Astrocyte (in vitro differentiated cells and primary cell): ENCODE measurements at places on chromosomes 12 and 14. TPM values are rescaled to one million over a fixed set of nuclear protein-coding genes. Genes with fewer than 3 reads are reported as not detected.

DHRS7 gene
- 57.3 and 62.5 TPM in 2 replicates for total RNA-seq

JAG2 gene
- total RNA-seq, result 5.8 and 6.6 TPM in 2 replicates

DNA sequence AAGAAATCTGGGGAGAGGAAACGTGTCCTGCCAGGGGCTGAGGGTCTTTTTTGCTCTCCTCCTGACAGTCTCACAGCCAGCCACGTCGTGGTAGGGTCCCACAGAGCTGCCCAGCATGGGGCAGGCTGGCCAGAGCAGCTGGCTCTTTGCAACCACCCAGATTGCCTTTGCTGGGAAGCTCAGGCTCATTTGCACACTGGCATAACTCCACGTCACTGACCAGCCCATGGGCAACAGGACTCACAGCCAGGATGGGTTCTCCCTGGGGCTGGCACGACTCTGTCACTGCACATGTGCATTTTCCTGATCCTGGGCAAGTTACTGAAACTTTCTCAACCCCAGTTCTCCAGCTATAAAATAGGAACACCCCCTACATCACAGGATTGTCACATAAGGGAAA, 242.2 kb downstream of the DPF3 start:
- no peak for DNase-seq

- peak; percentile 33 for DNase-seq
Measured at GRCh38 chr12:56628671-56629458, 1.3 kb downstream of the BAZ2A start.

DNA sequence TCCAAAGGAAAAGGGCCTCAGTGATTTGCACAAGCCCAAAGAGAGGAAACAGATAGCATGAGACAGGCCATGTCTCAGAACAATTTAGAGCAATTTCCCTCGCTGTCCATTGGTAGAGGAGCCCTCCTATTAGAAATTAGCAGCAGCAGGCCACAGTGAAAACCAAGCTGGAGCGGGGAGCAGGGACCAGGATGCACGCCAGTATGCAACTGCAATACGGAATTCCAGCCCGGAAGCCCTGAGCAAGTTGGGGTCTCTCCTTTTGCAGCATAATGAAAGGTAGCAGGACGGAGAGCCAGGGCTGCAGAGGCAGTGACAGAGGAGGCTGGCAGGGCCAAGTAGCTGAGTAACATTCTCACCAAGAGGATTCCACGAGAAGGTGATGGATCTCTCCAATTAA, 84.9 kb upstream of the CLMN start:
- DNase-seq, result no peak

DNA sequence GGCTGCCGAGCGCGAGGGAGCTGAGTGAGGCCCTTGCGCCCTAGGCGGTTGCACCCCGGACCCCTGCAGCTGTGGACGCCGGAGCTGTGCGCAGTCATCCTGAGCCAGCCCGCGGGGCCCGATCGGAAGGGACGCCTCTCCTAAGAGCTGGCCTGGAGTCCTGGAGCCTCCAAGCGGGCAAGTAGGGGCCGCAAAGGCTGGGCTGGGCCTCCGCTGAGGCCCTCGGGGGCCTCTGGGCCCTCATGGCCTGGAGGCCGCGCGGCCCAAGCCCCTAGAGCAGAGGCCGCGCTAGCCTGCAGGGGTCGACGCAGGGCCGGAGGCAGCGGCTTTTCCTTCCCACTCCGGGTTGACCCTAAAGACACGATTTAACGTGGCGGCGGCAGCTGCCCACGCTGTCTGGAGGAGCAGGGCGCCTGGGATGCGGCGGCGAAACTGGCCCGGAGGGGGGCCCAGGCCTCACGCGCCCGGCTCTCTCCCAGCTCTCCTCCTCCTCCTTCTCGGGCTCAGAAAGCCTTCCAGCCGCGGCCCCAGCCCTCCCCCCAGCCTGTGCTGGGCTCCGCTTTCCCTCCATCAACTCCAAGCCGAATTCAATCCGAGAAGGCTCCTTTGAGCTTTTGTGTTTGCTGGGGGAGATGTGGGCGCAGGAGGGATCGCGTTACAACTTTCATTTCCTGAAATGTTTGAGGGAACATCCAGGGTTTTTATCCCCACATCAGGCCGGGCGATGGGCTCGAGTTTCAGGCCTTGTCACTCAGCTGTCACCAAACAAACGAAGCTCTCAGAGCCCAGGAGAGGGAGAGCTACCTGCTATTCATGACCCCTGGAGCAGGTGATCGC, 11.6 kb downstream of the SIX1 start:
- DNase-seq, result no peak

- DNase-seq, result no peak
Measured at GRCh38 chr12:59811991-59812390, 216.2 kb downstream of the SLC16A7 start.
